ENCODE measurements at places on chromosomes 6 and 20.

DNA sequence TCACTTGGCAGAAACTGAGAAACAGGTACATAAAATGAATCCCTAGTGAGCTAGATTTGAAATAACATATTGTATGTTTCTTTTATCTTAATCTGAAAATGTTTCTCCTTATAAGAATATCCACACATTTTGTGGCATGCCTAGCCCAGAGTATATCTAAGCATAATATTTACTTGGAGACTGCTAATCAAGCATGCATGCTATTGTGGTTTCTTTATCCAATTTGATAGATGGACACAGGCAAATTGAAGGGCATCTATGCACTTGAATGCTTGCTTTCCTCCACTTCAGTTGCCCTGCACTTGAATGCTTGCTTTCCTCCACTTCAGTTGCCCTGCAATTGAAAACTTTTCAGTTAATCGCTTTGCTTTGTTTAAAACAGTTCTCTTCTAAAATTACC is 729.8 kb downstream of the TBC1D32 start:
- no peak for DNase-seq

DNA sequence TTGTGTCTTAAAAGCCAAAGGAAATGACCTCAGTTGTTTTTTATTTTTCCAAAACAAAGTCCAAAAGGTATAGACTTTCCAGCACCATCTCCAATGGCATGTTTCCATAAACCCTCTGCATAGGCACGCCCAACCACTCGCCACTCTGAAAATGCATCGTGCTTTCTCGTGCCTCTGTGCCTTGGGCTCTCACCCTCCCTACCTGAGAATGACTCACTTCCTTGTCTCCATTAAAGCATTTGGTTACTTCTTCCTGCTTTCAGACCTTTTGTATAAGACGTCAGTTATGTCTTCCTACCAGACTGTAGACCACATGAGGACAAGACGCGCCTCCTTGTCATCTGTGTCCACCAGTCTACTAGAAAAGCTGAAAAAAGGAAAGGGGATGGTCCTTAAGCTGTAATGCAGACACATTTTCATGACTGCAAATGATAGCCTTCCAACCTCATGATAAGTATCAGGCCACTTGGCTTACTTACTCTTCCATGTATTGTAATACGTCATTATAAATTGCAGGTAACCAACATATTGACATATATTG is 61.2 kb upstream of the CDYL start:
- no peak for DNase-seq

DNA sequence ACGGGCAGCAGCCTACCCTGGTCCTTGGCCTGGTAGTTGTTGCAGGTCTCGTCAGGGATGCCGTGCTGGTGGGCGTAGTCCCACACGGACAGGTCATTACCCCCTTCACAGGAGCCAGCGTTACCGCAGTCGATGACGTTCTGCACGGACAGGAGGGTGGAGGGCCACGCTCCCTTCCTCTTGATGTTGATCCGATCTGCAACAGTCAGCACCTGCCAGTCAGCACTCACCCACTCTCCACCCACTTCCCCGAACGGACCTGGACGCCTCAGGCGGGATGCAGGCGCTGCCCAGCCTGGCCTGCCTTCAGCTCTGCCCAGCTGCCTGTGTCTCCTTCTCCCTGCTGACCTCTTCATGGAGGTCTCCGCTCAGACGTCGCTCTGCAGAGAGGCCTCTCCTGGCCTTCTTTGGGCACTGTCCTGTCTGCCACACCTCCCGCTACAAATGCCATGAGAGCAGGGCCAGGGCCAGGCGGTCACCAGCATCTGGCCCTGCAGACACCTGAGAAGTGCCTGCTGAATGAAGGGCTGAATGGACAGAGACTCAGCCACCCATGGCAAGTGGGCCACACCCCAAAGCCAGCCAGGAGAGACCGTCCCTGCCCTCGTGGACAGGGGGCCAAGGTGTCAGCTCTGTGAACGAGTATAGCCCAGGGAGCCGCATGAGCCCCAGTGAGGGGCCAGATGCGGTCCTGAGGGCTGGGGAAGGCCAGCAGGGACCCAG is 5.4 kb downstream of the CTSZ start:
- peak; percentile 48 for DNase-seq

DNA sequence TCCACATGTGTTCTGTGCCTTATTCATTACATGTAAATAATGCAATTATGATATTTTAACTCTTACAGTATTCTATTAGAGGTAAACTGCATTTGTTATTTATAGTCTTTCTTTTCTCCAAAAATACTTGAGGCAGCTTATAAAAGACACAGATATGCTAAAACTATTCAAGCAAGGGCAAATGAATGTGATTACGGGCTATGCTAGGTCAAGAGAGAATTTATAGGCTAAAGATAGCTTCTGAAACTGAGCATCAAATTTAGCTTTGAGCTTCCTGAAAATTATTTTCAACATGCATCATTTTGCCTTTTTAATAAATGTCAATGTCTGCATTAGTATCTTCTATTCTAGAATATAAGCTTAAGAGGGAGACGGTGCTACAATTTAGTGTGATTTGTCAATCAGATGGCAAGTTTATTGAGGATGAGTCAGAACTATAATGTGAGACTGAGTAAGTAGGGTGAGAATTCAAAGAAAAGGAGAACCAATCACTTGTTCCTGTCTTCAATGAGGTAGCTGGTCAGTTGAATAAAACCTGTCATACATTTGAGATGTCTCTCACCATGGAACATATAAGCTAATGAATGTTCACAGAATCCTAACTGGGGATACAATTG is 669.4 kb upstream of the CITED2 start:
- no peak for DNase-seq

GRCh38 chr6:120908767-120909166 is 425.5 kb downstream of the TBC1D32 start:
- DNase-seq, result no peak

DNA sequence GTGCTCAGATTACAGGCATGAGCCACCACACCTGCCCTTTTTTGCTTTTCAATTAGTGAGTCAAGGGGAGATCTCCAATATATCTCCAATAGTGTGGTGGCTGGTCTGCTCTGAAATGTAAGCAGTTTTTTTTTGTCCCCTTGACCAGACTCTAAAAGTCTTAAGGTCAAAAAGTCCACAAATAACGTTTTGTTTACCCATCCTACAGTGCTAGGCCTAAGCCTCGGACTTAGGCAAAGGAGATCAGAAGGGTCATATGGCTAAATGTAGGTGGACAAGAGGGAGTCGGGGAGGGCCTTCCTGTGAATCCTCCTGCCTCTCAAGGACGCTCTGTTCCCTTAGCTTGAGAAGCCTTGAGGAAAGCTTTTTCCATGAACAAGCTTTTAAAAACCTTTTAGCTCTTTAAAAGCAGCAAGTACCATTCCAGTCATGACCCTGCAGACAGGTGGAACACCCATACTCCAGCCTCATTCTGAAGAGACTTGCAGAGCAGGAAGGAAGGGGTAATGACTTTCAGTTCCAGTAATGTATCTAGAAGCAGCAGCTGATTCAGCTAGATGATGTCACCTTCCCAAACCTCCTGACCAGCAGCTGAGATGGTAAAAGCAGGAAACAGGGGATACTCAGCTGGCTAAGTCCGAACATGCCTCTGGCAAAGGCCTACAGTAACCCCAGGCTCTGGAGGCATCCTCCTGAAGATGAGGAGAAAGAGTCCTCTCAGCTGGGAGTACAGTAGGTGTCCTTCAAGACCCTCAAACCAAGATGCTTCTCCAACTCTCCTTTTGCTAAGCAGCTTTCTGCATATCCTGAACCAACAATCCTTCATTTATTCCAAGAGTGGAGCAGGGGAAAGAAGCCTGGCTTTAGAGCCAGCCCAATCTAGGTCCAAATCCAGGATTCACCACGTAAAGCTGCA is 23.6 kb downstream of the BCL2L1 start:
- DNase-seq, result peak; percentile 95

GRCh38 chr6:135012764-135013163 is 41.9 kb downstream of the HBS1L start:
- no peak for DNase-seq

DNA sequence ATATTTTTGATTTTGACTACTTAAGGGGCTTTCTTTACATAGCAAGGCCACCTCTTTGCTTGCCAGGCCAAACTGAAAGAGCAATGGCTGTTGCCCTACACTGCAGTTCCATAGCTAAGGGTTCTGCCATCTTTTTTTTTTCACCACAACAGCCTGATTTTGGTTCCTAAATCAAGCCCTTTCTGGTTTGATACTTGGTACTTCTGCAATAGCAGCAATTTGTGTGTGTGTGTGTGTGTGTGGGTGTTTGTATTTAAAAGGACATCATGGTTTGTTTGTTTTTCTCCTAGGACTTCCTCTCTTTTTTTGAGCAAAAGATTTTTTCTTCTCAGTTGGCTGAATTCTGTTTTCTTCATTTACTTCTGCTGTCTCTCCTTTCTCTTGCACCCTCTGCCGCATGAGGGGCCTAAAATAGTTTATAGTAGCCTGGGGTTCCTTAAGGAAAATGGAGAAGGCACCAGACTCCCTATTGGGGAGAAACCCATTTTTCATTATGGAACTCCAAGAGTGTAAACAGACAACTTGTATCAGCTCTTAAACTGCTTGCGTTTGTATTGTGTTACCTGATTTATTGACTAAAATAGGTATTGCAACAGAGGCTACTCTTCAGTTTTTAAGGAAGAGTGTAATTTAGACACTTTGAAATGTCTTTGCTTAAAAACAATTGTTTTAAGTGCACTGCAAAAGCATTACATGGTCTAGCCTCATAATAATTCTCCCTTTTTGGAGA is 12.2 kb upstream of the GCLC start:
- DNase-seq, result no peak

GRCh38 chr6:11363881-11364576 is 131.6 kb upstream of the NEDD9 start:
- DNase-seq, result no peak

- DNase-seq, result no peak
Measured at GRCh38 chr6:151692216-151692615, 115.3 kb upstream of the ESR1 start.

DNA sequence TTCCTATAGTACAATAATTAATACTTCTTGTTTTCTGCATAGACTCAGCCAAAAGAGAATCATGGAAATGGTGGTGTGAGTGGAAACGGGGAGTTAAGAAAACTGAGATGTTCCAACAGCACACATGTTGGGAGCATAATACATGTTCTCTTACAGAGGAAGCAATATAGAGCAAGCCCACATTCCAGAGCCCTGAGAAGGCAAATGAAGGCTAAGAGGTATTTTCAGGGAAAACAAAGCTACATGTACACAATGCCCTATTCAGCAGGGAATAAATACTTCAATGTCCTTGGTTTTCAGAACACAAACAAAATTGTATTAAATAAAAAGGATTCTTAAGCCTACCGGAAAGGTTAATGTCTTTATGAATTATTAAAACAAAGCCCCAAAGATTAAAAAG is 35.1 kb upstream of the SMIM8 start:
- peak; percentile 55 for DNase-seq

GRCh38 chr6:81889377-81890053 is 137.0 kb upstream of the TENT5A start:
- no peak for DNase-seq

- DNase-seq, result no peak
Measured at GRCh38 chr6:137365707-137366437, 128.3 kb downstream of the OLIG3 start.

- no peak for DNase-seq
Measured at GRCh38 chr20:33083544-33084340, 4.3 kb downstream of the BPIFB4 start.

GRCh38 chr6:159233365-159234101 is 64.3 kb downstream of the FNDC1 start:
- peak; percentile 62 for DNase-seq

DNA sequence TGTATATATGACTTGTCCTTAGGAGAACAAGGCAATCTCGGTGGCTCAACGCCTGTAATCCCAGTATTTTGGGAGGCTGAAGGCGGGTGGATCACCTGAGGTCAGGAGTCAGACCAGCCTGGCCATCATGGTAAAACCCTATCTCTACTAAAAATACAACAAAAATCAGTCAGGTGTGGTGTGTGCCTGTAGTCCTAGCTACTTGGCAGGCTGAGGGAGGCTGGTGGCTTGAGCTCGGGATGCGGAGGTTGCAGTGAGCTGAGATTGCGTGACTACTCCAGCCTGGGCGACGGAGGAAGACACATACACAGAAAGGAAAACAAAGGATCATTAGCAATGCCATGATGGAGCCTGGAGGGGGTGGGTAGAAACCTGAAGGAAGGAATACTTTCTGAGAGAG is 166.6 kb upstream of the RREB1 start:
- DNase-seq, result no peak

DNA sequence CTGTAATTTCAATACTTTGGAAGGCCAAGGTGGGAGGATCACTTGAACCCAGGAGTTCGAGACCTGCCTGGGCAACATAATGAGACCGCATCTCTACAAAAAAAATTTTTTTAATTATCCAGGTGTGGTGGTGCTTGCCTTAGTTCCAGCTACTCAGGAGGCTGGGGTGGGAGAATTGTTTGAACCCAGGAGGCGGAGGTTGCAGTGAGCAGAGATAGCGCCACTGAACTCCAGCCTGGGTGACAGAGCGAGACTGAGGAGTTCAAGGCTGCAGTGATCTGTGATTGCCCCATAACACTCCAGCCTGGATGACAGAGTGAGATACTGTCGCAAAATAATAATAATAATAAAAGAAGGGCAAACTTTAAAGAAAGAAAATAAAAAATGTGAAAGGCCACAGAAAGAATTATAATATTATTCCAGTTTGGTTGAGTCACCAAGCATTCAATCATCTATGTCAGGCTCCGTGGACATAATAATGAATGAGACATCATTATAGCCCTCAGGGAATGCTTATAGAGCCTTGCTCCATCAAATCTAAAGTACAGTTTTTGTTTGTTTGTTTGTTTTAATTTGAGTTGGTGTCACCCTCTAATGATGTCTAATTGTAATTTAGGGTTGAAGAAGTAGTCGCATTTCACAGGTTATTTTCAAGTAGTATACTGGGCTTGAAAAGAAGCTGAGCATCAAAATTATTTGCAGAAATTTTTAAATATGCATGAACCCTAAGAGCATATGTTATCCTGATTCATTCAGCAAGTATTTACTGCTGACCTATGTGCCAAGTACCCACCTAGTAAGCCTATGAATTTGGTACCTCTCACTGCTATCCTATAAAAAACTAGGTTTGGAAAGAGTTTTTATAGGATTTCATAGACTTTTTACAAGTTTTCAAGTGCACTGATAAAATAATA is 15.1 kb downstream of the GLYATL3 start:
- DNase-seq, result no peak

DNA sequence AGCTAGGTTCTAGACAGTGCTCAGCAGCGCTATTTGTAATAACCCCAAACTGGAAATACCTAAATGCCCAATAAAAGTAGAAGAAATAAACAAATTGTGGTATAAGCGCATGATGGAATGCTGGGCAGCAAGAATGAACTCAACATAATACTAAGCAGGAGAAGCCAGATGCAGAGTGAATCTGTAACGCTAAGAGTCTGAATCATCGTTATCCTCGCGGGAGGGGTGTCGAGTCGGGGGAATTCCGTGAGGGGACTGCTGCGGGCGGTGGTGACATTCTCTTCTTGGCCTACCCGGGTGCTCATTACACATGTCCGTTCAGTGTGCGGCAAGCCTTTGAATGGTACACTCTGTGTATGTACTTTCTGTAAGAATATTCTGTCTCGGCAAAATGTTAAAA is 83.7 kb downstream of the SULF2 start:
- no peak for DNase-seq

- no peak for DNase-seq
Measured at GRCh38 chr20:23094213-23094896, 8.2 kb upstream of the CD93 start.

Measured in islet precursor cell (in vitro differentiated cells).